Renal pelvis (tissue), 12 donors: ENCODE measurements at places on chromosomes 5 and 9. TPM values are rescaled to one million over a fixed set of nuclear protein-coding genes. Genes with fewer than 3 reads are reported as not detected.

Gene CD274
- 0.93 TPM for polyA plus RNA-seq

GRCh38 chr5:19865336-19866089 is 122.5 kb downstream of the CDH18 start:
- DNase-seq: no peak

Gene GDA
- polyA plus RNA-seq: 0.34 TPM

- DNase-seq: no peak
Observed at GRCh38 chr5:1065891-1066650, 45.8 kb downstream of the SLC12A7 start.

GRCh38 chr9:111873901-111874300 is 22.7 kb upstream of the UGCG start:
- no peak for DNase-seq

- DNase-seq: no peak
Observed at GRCh38 chr5:179292202-179292601, 53.1 kb downstream of the ADAMTS2 start.

Gene NRG2
- polyA plus RNA-seq: 1.1 TPM

DNA sequence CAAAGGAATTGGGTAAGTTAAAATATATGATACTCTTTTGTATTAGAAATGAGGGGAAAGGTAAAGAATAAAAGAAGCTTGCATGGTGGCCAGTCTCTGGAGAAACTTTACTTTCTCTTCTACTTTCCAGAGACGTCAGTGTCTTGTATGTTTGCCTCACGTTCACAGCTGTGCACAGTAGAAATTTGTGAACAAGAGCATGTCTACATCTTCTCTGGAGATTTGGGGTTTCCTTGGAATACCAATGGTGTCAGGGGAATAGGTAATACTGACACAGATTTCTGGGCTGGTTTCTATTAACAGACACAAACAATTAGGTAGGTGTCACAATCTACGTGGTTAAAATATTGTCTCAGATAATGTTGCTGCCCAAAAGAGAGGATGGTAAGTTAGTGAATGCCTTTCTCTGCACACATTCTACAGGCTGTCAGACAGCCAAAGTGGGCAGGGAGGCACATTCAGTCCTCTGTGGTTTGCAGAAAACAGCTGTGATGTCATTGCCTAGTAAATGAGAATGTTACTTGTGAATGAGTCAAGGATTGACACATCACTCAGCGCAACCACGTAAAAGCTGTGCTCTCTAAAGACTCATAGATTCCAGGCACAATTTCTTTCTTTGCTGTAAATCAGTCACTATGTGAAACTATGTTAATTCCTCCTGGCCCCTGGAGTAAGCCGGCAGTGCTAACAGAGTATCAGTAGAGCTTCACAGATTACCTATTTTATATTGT is 397.1 kb downstream of the MAN2A1 start:
- no peak for DNase-seq

DNA sequence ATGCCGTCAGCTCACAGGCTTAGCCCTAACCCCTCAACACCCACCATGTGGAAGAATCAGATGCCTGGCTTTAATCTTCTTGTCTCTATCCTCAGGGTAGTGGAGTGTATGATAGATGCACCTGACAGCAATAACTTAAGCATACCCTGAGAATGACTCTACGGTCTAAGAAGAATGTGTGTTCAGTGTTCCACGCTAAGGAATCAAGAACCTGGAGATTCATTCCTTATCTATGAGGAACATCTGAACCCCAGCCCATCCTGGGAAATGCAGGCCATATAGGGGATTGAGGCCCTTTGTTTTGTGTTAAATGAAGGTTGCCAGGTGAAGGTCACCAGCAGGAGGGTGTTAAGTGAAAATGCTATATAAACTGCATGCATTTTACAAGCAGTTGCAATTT is 63.0 kb downstream of the KLHL3 start:
- no peak for DNase-seq

DNA sequence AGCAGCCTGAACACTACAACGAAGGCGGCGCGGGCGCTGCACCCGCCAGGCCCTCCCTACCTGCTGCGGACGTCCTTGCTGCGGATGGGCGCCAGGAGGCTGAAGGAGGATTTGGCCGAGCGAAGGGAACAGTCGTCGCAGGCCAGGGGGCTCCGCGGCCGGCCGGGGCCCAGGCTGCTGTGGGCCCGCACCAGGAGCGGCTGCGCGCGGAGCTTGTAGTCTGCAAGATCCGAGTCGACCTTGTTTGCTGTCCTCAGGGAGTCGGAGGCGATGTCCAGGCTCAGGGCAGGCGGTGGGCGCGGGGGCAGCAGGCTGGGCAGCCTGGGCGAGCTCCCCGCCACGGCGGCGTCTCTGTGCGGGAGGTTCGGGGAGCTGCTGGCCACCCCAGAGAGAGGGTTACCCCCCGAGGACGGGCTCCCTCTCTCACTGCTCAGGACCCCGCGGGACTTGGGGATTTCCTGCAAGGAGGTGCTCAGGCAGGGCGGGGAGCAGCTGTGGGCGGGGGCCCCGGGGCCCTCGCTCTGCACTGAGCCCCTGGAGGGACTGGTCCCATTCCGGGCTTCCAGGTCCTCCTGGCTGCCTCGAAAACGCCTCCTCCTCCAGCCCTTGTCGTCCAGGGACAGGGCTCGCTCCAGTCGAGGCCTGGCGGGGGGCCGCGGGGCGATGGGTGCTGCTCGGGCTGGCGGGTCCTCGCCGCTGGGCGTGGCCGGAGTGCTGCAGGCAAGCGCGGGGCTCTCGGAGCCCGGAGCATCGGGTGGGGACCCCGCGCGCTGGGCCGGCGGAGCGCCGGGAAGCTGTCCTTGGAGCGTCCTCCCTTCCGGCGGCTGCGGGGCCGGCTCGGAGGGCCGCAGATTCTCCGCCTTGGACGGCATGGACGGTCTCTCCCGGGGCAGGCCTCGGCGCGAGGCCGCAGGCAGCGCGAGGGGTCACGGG is 831 bp downstream of the INPP5E start:
- DNase-seq: no peak

DNA sequence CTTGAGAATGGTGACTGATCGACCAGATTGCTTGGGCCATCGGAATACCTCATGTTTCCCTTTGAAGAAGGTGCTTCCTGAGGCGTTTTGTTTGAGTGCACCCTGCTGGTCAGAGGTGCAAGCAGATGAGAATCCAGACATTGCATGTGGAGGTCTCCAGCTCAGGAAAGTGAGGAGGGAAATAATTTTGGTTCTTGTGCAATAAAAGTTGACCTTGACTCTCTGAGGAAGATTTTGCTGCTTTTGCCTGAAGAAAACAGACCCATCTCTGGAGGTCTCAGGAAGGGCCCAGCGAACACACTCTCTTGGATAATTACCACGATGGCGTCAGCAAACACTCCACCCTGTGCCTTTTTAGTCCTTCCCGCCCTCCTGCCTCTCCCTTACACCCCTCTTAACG is 69.7 kb downstream of the GRAMD2B start:
- DNase-seq: no peak

- no peak for DNase-seq
Observed at GRCh38 chr5:56257010-56257409, 23.9 kb upstream of the ANKRD55 start.

Gene DDX31
- 17.7 TPM for polyA plus RNA-seq
